Spinal cord (tissue), 10 donors: ENCODE measurements at places on chromosomes 3 and 15.
A peak's percentile ranks its signal among the peaks of the same experiment; 100 is the strongest.

DNA sequence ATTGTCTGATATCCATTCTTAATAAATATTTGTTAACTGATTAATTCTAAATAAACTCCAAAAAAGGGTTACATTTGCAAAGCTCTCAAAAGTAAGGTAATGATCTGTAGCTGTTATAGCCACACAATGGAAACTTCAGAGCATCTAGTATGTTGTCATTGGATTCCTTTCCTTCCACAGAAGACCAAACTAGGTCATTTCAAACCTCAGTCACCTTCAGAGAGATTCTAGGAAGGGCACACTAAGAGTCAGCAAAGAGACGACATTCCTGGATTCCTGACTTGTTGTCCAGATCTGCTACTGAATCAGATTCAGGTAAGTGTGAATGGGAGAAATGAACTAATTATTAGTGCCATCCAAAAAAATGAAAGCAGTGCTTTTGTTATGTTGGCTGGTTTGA, 3.0 kb upstream of the COL8A1 start:
- DNase-seq: no peak

DNA sequence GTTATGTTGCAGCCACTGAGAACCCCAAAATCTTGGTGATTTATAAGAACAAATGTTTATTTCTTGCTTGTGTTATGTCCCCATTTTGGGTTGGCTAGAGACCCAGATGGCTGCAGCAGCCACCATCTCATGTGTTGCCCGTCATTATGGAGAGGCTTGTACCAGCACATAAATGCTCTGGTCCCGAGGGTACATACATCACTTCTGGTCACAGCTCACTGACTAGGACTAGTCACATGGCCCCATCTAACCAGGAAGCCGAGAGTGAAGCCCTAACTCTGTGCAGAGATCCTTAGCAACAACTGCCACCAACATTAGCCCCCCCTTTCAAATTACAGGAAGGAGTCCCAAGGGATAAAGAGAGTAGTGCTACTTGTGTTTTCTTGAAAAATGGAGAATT, 25.5 kb upstream of the HACD2 start:
- no peak for DNase-seq

DNA sequence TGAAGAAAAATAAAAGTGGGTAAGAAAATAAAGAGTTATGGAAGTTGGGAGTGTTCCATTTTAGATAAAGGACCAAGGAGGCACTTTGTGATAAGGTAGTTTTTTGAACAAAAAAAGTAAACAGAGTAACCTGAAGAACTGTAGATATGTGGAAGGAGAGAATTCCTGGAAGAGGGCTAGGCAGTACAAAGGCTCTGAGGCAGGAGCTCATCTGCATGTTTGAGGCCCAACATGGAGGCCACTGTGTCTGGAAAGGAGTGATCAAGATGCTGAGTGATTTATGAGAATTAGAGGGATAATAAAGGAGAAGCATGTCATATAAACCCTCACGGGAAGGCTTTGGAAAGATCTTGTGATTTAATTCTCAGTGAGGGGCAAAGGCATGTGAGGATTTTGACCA, 126.5 kb downstream of the DTWD1 start:
- no peak for DNase-seq

- DNase-seq: no peak
Observed at GRCh38 chr3:189143321-189143720, 28.4 kb upstream of the TPRG1 start.

DNA sequence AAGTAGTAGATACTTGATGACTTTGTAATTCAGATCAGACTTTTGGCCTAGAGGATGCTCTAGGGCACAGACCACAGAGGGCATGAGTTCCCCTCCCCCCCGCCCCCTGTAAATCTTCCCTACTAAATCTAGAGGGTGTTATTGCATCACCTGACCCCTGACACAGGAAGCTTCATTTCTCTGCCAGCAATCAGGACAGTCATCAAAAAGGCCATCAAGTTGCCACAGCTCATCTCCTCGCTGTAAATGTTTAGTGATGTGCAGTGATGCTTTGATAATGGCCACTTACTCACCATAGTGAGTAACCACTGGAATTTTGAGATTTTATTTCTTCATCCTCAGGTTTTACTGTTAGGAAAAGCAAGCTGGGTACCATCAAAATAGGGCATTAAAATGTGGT, 289.2 kb upstream of the CHRM5 start:
- no peak for DNase-seq

DNA sequence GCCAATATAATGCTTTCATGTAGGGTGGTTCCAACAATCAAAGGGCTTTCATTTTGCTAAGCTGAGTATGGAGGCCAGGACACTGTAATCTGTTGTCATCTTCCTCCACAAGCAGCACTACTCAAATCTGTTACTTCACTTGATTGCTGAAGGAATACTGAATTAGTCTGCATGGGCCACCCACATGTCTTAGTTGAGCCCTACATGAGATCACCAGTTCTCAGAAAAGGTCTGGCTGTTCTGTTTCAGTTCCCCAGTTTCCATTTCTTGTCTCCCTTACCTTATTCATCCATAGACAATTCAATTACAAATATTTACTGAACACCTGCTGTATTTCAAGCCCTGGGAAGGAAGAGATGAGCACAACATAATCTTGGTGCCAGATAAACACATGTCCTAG, 119.2 kb downstream of the FHIT start:
- DNase-seq: no peak

DNA sequence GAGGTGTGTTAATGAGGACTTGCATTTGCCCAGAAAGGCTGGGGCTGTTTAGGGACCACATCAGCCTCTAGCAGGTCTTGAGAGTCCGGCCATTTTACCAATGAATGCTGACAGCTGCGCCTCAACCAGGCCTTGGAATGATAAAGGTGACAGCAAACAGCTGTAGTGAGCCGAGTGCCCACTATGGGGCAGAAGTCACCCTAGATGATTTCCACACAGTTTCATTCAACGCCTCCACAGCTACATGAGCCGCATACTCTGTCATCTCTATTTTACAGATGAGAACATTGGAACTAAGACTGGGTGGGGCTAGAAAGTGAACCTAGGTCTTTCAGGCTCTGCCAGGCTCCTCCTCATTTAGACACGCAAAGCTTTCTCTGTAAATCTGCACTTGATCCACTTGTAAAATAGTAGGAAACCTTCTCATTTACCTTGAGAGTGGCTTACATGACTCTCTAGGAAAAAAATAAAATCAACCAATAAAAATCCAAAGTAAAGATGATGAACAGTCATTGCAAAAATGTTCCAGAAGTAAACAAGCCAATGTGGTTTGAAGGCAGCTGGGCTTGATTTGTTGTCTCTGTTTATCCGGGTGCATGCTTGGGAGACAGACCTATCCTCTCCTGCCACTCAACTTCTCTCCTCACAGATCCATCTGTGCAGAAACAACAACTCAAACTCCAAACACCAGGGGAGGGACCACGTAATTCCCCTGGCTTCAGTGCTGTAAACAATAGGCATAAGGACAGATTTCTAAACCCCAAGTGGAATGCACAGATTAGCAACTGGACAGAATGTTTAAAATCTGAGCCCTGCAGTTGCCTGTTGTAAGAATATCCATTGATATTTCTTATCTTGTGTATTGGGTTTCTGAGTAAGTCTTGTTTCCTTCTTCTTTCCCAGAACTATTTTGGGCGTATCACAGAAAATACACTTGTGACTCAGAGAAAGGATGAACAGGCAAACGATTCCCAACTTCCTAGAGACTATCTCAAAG, 31.5 kb upstream of the LDHAL6B start:
- peak; percentile 86 for DNase-seq

- no peak for DNase-seq
Observed at GRCh38 chr3:74314696-74315095, 299.8 kb downstream of the CNTN3 start.

DNA sequence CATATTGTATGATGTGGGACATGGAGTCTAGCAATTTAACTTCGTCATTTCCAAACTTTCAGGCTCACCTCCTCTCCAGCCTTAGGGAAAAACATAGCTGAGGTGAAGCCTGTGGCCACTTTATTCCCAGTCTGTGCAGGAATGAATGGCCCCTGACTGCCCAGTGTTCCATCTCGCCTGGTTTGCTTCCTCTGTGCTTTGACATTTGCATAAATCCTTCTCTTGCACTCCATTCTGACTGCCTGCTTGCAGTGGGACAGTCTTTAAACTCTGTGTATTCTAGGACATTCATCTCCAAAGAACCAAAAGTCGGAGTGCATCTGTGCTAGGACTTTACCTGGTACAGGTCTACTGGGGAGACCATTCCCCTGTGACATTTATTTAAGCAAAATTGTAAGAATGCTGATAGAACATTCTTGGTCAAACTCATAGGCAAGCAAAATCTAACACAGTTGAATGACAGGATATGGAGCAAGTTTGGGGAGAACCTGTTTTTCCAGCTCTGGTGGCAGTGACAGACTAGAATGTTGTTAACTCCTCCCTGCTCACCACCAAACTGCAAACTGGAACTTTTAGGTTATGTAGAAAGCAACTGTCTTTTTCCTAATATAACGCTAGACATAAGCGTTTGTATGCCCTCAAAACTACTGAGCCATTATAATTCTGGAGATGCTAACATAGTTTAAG, 22.1 kb downstream of the TMED3 start:
- DNase-seq: no peak

DNA sequence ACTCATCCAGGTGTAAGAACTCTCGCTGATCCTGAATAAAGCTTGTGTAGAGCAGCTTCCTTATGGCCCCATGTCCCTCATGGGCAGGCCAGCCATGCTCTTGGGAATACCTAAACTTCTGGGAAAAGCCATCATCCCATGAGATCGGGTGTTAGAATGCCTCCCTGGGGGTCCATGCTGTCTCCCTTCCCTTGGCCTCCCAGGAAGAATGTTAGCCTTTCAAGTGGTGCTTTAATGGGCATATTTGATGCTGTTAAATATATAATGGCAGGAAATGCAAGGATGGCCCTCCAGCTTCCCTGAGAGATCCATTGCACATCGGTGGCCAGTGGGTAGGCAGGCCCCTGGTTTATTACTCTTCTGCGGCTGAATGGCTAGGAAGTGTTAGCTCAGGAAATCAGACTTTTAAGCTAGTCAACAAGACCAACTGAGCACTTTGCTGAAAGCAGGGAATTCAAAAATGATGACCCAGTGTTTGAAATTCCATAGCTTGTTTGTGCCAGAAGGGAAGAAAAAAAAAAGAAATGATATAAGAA, 60.5 kb upstream of the LRTM1 start:
- no peak for DNase-seq
